ENCODE measurements at places on chromosomes 16 and 17.

DNA sequence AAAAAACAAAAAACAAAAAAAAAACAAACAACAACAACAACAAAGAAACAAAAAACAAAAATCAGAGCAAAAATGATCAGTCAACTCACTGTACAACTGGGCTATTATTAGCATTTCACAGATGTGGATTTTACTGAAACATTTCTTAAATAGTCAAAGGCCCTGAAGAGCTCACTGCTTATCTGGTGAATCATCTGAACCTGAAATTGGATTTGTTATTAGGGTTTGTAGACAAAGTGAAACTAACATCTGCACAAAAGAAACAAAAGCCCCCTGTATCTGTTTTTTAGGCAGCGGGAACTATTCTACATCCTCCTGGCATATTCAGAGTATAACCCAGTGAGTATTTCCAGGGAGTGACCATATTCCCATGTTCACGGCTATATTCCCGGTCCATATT, 32.6 kb upstream of the KSR1 start:
- no peak for DNase-seq

DNA sequence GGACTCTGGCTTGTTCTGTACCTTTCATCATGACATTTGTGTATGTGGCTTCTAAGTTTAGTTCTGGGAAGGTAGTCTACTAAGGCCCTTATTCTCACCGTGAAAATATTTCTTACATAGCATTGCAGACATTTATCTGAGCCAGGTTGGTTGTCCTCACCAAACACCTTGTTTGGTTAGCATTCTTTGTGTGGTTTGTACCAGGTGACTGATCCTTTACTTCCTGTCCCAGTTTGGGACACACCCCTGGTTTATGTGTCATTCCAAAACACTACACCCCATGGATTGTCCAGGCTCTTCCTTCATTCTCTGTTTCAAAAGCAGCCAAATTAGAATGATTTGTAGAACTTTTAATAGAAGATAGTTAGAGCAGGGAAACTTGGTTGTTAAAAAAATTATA, 23.2 kb upstream of the DUSP14 start:
- no peak for DNase-seq

DNA sequence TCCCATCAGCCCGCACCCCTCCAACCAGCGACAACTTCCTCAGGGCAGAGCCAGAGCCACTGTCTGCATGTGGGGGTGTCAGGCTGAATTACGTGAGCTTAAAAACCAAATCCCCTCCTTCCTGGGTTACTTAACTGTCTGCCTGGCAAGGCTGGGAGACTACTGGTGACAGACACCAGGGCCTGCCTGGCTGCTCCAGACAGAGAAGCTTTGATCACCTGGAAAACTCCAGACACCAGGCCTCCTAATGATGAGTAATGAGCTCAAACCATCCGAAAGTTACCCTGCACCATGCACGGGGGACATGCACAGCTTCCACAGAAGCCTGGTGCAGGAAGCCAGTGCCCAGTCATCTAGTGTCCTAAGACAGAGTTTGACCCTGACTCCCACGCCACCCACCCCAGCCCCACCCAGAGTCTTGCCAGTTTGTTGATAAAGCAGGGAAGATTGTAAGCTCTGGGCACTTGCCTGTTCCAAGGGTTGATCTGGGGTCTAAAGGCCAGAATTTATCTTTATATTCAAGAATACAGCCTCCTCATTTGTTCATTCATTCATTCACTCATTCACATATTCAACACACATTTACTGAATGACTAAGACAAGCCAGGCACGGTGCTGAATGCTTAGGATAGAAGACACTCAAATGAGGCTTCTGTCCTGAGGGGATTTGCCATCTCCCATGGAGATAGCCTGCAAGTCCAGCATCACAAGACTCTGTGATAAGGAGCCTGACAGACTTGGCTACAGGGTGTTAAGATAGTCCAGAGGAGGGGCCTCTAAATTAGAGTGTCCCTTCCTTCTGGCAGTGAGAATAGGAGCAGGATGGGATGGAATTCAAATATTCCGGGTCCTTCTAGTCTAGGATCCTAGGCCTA, 7.2 kb upstream of the CCDC182 start:
- no peak for DNase-seq

- DNase-seq: no peak
Observed at GRCh38 chr17:35890774-35891155, 10.6 kb upstream of the CCL5 start.

DNA sequence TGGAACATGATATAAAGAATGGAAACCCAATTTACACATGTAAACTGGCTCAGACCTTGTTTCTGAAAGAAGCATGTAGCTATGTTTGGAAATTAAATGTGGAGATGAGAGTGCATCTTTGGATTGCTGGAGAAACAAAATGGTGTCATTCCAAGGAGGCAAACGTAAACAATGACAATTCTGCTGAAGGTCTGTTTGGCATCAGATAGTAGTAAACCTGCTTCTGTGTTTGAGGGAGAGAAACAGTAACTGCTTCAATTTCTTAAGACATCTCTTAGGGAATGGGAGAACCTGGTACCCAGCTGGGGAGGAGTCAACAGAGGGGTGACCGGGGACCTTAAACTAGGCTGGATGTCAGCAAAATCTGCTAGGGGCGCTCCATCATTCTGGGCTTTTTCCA, 23.5 kb downstream of the GPRC5B start:
- no peak for DNase-seq

DNA sequence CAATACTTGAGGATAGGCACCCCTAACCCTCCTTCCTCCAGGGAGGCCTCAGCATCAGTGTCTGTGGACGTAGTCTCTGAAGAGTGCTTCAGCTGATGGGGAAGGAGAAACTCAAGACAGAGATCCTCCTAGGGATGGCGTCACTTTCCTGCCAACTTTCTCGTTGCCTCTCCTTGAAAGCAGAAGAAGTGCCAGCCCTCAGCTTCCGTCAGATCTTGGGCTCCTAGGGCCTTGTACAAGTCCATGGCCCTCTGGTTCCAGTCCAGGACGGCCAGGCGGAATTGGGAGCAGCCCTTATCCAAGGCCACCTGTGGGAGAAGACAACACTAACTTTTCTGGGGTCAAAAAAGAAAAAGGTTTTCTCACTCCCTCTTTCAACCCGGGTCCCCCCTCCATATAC, 1.3 kb downstream of the SAT2 start:
- DNase-seq: no peak
